ENCODE measurements at places on chromosomes 2 and 18.
A peak's percentile ranks its signal among the peaks of the same experiment; 100 is the strongest.

DNA sequence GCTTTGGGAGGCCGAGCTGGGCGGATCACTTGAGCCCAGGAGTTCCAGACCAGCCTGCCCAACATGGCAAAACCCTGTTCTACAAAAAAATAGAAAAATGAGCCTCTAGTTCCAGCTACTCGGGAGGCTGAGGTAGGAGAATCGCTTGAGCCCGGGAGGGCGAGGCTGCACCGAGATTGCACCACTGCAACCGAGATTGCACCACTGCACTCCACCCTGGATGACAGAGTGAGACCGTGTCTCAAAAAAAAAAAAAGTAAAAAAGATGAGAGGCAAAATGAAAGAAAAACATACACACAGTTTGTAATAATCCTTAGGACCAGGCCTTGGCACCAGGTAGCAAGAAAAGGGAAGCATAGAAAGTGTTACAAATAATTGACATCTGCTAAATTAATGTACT, 22.0 kb downstream of the RBM43 start:
- no peak for DNase-seq

GRCh38 chr18:62957885-62958472, 242.6 kb downstream of the PHLPP1 start:
- peak; percentile 51 for DNase-seq

DNA sequence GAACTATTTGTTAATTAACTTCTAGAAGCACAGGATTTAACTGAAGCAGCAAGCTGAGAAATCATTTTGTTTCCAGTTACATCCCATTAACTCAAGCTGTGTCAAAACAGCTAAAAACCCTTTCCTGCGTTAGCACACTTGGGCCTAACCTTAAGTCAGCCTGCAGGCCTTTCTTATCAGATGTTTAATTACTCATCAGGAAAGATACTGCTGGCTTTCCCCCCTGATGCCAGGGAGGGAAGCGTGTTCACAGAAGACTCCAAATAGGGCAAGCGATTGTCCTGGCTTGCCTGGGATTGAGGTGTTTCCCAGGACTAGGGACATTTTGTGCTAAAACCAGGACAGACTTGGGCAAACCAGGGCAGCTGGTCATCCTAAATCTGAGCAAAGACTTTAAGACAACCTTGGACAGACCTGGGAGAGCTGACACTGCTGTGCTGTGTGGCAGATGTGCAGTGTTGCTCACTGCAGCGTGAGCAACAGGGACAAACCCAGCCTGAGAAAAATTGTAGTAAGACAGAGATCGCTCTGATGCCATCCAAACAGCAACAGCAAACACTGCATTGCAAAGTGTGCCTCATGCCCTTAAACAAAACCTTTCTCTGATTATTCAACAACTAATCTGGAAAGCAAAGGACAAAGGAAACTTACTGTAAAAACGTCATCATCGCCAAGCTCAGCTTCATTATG, 100.9 kb downstream of the SPRED2 start:
- no peak for DNase-seq

DNA sequence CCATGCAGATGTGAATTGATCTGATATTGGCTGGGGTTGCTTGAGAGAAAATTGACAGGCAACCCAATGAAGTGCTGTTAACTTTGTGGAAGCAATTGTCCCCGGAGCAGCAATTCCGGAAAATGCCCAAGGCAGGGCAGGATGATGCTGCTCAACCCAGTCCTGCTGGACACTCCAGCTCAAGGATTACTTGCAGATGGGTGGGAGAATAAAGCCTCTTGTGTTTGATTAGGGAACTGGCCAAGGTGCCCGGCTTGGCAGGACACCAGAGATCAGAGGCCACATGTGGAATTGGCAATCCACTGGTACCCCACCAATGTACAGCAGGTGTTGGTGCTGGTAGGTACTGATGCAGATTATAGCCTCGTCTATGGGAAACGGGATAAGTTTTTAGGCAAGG, 12.3 kb upstream of the C2orf42 start:
- no peak for DNase-seq

DNA sequence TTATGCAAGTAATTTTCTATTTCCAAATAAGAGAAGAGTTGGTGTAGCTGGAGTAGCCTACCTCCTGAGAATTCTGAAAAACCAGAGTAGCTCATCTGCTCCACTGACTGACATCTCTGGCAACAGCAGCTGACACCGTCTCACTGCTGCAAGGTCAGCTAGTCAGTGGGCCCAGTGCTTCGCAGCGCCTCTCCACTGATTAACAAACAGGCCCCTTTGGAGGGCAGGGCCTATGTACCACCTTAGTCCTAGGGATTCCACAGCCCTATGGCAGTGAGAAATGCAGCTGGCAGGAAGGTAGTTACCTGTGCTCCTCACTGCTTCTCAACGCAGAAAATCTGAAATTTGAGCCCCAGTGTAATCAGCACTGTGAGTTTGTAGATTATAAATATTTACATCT, 97.5 kb downstream of the DLGAP1 start:
- peak; percentile 32 for DNase-seq

DNA sequence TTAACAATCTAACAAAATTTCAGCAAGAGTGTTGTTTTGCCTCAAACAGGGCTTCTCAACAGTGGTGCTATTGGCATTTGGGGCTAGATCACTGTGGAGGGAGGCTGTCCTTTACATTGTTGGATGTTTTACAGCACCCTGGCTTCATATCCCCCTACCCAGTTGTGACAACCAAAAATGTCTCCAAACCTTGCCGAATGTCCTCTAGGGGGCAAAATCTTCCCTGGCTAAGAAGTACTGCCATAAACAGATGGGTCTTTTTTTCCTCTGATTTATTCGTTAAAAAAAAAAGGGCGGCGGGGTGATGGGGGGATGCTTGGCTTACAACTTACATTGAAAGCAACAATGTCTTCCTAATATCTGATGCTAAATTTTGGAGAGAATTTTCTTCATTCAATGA, 207.6 kb upstream of the CCDC150 start:
- DNase-seq, result no peak

DNA sequence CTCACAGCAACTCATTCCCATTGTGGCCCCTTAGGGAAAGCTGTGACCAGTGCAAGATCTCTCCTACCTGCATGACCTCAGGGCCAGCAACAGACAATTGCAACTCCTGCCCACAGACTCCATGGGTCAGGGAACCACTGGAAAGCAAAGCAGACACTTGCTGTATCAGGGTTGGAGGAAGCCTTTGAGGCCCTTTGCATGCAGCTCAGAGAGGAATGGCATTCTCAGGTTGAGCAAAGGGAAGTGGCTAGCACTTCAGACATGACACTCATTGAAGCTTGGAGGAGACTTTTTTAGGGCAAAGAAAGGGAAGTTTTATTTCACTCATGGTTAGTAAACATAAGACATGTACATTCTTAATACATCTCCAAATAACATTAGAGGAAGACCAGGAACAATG, 22.1 kb downstream of the IL1F10 start:
- no peak for DNase-seq

- DNase-seq, result no peak
Observed at GRCh38 chr2:1394709-1395408, 18.4 kb upstream of the TPO start.

DNA sequence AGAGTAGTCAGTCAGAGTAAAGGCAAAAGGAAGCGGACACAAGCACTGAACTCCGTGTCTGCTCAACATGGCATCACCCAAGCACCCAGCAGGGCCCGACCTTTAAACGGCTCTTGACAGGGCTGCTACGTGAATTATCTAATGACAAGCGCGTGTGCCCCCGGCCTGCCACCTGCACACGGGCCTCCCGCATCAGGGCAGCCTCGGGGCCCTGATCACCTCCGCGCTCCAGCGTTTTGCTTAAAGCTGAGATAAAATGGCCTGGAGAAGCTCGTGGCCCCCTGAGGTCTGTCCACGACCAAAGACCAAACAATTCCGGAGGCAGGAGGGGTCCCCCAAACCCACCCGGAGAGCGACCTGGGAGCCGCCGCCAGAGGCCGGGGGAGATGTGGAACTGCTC, 376 bp downstream of the NDUFA10 start:
- no peak for DNase-seq

DNA sequence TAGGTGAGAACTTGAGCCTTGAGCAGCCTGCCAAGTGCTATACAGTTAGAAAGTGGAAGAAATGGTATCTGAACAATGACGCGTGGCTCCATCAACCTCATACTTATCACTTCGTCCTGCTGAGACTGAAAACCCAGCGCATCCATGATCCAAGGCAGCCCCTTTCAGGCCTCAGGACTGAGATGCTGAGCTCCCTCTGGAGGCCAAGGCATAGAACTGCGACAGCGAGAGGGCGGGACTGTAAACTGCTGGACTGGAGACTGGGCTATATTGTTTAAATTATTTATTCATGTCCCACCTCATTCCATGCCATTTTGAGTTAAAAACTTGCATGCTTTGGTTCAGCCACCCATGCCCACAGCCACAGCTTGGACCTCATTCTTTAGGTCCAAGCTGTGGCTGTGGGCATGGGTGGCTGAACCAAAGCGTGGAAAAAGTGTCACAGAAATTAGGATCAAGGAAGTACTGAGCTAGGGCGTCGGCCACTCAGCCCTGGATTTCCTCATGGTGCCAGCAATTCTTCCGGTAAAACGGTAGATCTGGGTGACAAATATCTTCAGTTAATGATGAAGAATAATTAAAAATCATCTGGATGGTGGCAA, 195.5 kb downstream of the L3MBTL4 start:
- DNase-seq, result peak; percentile 81

GRCh38 chr2:212538305-212539071, at the start of gene ERBB4:
Gene ERBB4 (minus strand): TSS chr2:212538802. CDS start chr2:212538530, 272 bp downstream.
- peak; percentile 16 for DNase-seq

GRCh38 chr18:39667905-39668304, 2102.3 kb upstream of the CELF4 start:
- no peak for DNase-seq

DNA sequence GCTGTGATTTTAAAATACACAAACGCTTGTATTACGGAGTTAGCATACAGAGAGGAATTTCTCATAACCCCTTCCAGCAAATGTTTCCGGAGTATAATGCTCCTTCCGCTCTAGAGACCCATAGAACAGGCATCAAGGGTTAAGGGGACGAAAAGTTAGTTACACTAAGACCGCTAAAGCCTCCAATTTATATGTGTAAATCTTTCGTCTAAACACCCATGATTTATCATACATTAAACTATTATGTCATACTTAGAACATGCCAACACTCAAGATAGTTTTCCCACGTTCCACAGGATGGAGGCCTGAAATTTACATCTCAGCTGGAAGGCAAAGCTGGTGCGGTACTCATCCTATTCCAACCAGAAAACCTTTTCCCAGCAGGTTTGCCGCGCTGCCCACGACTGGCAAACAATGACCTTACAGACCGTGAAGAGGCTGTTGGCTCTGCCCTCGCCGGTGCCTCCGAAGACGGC, 650 bp downstream of the ORMDL1 start:
- no peak for DNase-seq

- DNase-seq, result no peak
Observed at GRCh38 chr2:42569116-42569711, 782 bp downstream of the MTA3 start.

- no peak for DNase-seq
Observed at GRCh38 chr2:232336241-232336736, 42.3 kb upstream of the ALPP start.

DNA sequence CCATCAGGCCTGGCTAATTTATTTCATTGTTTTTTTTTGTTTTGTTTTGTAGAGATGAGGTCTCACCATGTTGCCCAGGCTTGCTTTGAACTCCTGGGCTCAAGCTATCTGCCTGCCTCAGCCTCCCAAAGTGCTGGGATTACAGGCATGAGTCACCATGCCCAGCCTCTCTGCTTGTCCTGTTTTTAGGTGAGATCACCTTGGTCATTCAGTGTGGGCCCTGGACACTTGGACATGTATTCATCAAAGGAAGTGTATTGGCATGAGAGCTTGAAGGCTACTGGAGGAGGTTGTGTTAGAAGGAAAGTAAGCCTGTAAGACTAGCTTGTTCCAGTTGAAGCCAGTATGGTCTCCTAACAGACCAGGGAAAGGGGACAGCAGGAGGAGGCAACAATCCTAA, 229.2 kb upstream of the RGPD4 start:
- DNase-seq, result no peak

DNA sequence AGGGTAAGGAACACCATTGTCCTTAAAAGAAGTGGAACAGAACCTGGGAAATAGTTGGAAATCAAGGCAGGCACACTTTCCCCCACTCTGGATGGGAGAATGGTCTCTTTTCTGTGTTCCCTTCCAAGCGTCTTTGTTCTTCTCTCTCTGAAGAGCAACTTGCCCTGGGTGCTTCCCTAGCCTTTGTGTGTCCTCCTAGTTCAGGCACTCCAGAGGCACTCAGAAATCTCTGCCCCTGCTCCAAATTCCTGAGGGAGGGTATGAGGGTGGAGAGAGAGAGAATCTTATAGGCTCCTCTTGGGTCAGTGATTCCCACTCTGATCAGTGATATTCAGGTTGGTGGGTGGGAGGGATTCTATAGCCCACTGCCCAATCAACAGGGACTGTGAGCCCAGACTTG, 8.8 kb upstream of the SIX2 start:
- no peak for DNase-seq

DNA sequence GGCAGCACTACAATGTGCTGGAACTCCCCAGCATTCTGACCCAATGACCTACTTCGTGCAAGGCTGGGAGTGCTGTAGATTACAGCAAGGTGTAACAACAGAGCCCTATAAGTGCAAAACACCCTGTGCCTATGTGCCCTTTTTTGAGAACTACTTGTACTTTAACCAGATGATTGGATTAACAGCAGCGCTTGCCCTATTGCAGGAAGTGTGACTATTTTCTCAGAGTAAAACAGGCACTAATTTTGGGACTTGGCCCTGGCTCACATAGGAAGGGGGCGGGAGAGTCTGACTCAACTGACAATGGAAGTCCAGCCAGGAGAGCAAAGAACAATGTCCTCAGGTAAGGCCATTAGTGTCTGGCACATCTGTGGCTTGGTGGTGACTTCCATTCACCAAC, 35.6 kb upstream of the RNF125 start:
- DNase-seq, result no peak

GRCh38 chr2:132540166-132540565, 123.6 kb downstream of the GPR39 start:
- no peak for DNase-seq

DNA sequence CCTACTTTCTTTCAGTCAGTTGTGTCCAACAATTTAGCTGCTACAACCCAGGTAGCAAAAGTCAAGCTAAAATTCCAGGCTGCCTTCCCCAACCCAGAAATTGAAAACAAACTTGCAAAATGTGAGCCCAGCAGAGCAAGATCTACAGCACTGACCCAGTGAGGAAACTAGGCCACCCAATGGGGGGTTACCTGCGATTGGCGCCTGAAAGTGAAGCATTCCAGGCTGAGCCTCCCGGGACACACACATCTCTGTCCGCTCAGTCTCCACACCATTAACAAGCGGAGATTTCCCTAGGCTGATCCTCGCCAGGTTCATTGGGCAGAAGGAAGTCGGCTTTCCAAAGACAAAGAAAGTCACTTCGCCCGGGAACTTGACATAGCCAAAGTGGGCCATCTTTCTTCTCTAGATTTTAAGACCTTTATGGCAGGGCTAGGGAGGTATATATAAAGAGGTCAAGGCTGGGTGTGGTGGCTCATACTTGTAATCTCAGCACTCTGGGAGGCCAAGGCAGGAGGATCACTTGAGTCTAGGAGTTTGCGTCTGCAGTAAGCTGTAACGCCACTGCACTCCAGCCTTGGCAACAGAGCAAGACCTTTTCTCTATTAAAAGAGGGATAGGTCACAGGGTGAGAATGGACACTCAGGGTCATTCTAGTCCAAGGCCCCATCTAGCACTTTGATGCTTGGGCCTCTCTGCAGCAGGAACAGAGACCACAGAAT, 53.6 kb downstream of the TTC32 start:
- DNase-seq, result no peak
